ENCODE measurements at places on chromosomes 7 and 10.

DNA sequence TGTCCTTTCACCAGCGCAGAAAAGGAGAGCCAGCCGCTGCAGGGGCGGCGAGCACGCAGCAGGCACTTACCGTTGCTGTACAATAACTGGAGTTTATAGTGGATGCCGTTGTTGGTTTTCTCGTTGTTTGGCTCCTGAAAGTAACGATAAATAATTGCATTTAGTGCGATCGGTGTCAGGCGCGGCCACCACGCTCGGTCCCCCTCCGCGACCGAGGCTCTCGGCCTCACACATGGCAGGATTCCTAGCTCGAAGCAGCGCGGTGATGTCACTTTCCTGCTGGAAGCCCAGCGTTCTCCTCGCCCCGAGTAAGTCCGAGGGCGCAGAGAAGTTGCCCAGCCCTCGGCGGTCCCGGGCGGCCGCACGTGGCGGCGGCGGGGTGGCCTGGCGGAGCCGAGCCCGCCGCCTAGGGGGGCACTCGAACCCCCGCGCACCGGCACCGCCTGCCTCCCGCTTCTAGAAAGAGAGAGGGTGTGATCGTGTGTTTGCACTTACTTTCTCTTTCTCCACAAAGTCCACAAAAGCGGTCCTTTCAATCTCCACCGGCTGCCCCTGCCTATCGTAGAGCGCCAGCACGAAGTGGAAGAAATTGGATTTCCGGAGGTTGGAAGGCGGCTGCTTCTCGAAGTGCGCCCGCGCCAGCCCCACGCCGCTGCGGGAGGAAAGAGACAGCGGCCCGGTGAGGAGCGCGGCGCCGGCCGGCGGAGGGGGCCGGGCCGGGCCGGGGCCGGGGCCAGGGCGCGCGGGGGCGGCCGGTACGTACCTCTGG, 1.0 kb downstream of the EBF3 start:
- DNase-seq, result peak; percentile 38

- DNase-seq, result peak; percentile 77
Observed at GRCh38 chr10:104254493-104255310, at the start of gene GSTO1. TSS of gene GSTO1 (plus strand) at chr10:104254892. CDS start at chr10:104254929, 37 bp downstream.

DNA sequence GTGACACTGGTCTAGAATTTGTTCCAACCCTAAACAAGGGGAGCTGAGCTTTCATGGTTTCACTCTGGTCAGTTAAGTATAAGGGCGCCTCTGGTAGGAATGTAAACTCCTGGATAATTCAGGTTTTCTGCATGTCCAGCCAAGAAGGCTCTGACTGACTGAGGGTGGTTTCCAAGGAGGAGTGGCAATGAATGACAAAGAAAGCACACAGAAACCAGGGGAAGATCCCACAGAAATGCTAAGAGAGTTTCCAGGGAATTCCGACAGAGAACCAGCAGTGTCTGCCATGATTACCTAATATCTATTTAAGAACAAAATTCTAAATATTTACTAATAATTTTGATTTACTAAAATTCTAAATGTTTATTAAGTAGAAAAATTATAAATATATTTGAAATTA, 27.3 kb upstream of the NRG3 start:
- no peak for DNase-seq

GRCh38 chr10:116653885-116654284, 33.1 kb downstream of the PNLIPRP2 start:
- DNase-seq, result no peak

GRCh38 chr7:108455551-108455997, 662 bp downstream of the NRCAM start:
- DNase-seq, result no peak

GRCh38 chr10:31011017-31011664, 20.5 kb downstream of the ZNF438 start:
- DNase-seq, result no peak

GRCh38 chr7:22156205-22156604, 200.7 kb downstream of the RAPGEF5 start:
- DNase-seq, result no peak

- DNase-seq, result no peak
Observed at GRCh38 chr7:27651702-27652101, 11.0 kb downstream of the HIBADH start.

DNA sequence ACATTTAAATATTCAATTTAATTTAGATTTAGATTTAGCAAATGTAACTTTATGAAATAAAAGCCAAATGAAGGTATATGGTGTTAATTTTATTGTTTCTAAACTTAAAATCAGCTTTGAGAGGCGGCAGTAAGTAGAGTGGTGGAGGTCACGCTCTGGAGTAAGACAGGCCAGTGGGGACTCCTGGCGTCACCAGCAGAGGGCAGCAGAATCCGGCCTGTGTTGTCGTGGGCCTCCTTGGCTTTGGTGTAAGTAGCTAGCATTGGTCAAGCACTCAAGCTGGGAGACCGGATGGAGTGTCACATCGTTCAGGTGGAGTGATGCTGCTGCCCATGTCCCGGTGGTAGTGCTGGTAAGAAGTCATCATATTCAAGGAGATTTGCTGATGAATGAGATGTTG, 98.7 kb upstream of the DNAJB6 start:
- DNase-seq, result no peak

GRCh38 chr7:43851805-43852204, 17.5 kb downstream of the MRPS24 start:
- no peak for DNase-seq

DNA sequence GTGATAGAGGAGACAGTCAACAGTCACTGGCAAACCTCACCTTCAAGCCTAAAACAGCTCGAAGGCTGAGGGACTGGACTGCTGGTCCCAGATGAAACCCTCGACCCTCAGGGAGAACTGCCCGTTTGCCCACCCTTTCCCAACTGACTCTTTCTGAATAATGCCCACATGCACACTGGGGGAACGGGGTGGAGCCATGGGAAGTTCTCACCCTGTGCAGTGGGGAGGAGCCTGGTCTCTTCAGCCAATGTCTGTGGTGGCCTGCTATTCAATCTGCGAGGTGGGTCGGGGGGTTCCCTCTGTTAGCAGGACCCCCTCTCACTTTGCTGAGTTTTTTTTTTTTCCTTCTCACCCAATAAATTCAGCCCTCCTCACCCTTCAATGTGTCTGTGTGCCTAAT, 14.5 kb downstream of the TOMM7 start:
- no peak for DNase-seq

Data from activated T-cell treated with anti-CD3 and anti-CD28 coated beads, Interleukin-2, amount 50 U/mL, for 48 hours (primary cell).